Activated gamma-delta T cell treated with Interleukin-2 at 50 U/mL for 16 hours (primary cell): ENCODE measurements at places on chromosomes 2 and 18.

DNA sequence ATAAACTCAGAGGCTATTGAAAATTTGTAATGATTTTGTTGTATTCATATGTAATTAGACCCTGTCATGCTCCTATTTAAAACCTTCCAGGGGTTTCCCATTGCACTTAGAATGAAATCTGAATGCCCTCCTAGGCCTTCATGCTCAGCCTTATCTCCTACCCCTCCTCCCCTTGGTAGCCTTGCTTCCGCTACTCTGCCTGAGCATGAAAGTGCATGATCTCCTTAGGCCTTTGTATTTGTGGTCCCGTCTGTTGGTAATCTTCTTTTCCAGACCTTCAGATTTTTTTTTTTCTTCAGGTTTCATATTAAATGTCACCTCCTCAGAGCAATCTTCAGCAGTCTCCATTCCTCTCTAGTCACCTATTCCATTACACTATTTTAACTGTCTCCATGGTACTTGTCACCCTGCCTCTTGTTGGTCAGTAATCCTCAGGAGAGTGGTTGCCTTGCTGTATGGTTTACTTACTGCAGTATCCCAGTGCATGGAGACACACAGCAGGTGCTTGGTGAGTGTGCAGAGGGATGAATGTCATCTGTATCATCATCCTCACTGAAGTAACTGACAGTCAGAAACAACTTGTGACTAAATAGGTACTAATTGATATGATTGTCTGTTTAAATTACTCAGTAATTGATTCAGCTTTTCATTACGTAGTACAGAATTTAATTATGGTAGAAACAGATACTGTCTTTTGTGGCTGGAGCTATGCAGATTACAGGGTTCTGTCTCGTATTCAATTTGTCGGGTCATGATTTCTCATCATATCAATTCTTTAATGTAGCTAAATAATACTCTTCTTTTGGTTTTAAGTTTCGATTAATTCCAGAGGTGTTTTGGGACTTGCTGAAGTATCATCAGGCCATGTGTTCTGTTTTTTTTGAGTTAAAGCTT lies 63.9 kb downstream of the PHLPP1 start:
- DNase-seq, result no peak

DNA sequence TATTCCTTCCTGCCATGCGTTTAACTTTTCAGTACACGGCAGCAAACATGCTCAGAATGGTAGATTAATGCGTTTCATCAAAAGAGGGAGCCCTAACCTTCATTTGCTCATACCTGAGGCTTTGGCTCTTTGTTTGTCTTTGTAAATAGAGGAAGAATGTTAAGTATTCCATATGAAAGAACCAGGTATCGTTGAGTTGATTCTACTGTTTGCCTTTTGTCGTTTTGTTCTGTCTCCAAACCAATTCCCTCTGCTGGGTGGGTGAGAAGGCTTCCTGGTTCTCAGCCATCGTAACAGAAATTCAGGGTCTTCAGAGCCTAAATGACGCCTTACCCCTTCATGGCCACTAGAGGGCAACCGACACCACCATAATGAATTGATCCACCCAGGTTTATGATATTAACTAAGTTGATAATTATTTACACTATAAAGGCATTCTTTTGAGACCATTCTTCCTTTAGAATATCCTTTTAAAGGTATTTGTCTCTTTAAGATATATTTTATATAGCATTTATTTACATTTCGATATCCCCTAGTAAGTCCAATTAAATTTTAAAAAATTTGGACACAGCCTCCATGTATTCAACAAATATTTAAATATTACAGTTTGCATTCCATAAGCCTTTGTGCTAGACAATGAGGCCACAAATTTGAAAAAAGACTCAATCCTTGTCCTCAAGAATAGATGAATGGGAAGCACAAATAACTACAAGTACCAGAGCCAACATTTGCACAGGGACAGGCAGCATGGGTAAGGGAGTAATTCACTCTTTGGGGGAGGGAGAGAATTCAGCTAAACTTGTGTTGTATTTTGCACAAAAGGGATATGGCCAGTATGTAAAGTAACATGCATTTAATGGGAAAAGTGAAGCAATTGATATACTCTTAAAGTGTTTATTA lies 48.1 kb downstream of the TIMM21 start:
- peak; percentile 37 for DNase-seq

- DNase-seq, result no peak
Measured at GRCh38 chr2:22890132-22890531, 494.8 kb upstream of the KLHL29 start.

DNA sequence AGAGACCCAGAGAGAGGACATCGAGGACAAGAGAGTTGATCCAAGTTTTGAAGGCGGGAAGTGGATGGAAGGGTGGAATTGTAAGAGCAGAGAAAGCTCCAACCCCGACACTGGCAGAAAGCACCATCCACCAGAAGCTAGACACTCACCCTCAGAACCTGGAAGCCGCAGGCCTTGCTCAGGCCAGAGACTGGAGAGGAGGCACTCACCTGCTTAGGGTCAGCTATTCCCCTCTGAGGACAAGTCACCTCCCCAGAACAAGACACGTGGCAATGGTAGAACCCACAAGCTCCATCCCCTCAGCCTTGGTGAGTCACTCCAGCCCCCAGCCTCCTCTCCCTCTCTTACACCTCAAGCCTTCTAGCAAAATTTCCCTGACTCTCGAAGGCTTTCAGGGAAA lies 64.9 kb downstream of the STEAP3 start:
- DNase-seq, result no peak

DNA sequence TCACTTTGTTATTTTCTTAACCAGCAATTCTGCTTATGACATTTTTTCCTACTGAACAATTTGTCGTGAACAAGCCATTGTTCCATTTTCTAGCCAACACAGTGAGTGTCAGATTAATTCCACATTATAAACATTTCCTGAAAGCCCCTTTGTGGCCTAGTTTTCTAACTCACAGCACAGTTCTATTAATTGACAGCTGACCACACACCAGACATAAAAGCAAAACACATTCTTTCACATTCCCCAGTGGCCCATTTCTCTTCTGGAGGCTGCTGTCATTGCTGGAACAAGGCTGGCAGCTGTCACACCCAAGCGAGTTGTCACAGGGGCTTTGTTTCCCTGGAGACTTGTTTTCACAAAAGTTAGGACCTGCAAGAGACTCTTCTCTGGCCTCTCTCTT lies 50.7 kb downstream of the RNF152 start:
- no peak for DNase-seq

DNA sequence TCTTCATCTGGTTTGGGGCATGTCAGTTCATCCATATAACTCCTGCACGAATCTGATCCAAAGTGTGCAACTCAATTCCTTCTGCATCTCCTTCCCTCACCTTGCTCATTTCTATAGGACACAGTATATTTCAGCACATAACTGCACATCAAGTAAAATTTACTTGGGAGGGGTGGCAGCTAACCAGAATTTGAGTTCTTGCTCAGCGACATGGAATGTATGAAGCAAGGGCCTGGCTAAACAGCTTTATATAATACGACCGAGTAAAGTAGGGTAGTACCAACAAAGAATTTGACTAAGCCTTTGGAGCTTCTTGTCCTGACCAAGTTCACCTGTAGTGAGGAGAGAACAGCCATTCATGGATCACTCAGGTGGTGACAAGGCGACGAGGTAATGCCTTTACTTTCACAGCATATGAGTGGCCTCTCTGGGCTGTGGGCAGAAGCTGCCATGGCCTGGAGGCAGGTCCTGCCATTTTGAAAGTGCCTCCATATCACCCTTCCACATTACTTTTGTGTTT lies 570.2 kb upstream of the TNP1 start:
- no peak for DNase-seq

DNA sequence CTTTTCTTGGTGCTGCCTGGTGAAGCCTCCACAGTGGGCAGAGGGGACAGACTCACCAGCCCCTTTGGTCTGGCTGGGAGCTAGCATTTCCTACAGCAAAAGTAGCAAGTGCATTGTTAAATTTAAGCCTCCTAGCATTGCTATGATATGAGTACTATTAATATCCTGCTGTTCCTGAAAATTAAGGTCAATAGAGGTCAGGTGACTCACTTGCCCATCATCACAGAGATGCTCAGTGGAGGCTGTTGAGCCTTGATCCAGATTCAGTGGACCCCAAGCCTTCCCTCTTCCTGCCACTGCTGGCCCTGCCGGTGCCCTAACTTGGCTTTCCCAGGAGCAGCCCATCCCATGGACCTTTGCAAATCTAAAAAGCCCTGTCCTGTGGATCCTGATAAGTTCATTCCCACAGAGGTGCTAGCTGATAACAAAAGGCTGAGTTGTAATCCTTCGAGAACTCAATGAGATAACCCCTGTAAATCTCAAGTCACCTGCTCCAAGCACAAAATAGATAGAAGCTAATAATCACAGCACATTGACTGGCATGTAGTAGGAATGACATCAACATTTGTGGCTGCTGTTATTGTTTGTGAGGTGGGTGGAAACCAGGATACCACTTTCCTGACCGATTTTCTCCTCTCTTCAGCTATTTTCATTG lies 84.4 kb downstream of the THNSL2 start:
- no peak for DNase-seq

DNA sequence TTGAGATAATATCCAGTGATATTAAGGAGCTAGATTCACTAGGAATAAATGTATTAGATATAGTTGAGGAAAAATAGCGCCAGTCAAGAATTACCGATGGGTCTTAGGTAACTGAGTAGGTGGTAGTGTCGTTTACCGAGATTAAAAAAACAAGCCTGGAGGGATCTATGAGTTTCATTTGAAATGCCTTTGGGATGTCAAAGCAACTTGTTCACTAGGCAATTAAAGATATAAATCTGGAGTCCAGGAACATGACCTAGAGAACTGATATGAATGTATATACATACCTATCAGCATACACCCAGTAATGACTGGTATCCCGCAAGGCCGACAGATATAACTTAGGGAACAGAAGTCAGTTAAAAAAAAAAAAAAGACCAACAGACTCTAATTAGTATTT lies 29.2 kb upstream of the MAP4K3 start:
- DNase-seq, result no peak

DNA sequence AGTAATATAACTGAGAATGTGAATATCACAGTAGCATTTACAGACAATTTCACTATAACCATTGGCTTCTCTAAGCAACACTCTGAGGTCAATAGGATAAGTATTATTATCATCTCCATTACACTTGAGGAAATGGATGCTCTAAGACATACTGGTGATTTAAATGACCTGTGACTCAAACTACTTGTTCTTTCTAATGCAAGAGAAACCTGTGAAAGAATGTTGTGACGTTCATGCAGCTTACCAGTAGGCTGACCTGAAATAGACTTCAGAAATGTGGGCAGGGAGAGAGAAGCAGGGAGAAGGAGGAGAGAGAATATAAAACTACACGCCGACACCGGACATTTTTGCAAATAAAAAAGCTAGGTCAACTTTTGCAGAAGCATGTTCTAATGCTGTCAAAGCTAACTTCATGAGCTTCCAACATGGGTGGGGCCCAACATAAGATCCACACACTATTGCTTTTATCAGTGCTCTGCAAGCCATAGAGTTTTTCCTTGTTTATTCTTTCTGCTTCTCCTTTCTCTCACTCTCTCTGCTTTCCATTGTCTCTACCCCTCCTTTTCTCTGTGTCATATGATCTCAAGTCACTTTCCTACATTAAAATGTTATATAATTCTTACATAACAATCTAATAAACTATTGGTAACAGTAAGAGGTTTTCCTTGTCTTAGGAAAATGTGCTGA lies 217.6 kb upstream of the FN1 start:
- no peak for DNase-seq

GRCh38 chr2:234345921-234346320 lies 151.0 kb downstream of the ARL4C start:
- DNase-seq, result no peak

- no peak for DNase-seq
Measured at GRCh38 chr2:189913821-189914220, 129.6 kb downstream of the PMS1 start.

- no peak for DNase-seq
Measured at GRCh38 chr18:36035253-36035652, 32.1 kb downstream of the RPRD1A start.

GRCh38 chr2:80363791-80364349 lies 59.3 kb upstream of the LRRTM1 start:
- no peak for DNase-seq

GRCh38 chr2:208208335-208209085 lies 18.7 kb upstream of the C2orf80 start:
- DNase-seq, result no peak

DNA sequence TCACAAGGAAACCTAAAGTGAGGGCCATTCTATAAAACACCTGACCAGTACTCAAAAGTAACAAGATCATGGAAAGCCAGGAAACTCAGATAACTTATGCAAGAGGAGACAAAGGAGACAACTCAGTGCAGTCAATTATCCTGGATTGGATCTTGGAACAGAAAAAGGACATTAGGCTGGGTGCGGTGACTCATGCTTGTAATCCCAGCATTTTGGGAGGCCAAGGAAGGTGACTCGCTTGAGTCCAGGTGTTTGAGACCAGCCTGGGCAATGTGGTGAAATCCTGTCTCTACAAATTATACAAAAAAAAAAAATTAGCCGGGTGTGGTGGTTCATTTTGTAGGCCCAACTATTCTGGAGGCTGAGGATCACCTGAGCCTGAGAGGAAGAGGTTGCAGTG lies 424.5 kb upstream of the SPRED2 start:
- no peak for DNase-seq

GRCh38 chr2:105739426-105739825 lies 5.3 kb upstream of the NCK2 start:
- no peak for DNase-seq

DNA sequence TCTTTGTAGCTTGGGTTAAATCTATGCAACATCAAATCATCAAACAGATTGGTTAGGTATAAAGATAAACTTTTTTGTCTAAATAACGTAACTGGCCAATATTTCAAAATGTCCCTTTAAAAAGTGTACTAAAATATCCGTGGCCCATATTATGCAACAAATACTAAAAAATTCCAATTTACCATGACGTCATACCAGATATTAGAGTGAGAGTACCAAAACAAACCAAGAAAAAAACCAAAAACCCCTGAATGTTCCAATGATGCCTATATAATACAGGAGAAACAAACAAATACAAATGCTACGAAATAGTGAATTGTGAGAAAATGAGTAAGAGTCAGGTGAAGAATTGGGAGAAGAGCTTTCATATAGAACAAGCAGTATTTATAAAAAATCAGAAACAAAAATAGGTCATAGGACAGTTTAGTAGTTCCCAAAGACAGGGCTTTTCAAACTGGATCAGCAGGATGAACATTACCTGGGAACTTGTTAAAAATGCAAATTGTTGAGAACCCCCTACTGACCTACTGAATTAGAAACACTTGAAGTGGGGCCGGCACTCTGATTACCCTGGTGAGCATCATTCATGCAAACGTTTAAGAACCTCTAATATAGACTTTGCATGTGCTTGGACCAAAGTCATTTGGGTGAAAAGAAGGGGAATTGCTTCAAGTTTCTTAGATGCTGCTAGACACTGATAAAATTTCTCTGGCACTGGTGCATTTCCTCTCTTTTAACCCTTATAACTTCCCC lies 753.7 kb downstream of the DSC3 start:
- DNase-seq, result no peak

- no peak for DNase-seq
Measured at GRCh38 chr18:36620788-36621187, 208.0 kb downstream of the TPGS2 start.

DNA sequence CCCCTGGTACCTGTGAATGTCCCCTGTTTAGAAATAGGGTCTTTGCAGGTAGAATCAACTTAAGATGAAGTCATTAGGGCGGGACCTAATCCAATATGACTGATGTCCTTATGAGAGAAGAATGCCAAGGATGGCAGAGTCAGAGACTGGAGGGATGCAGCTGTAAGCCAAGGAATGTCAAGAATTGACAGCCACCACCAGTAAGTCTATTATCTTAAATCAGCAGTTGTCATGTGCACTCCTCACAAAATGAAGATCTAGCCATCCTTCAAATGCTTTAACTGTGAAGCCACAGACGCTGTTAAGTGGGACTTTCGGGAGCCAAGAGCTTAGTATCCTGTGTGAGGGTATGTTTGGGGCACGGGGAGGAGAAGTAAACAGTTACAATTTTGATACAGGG lies 83.2 kb downstream of the ITGA4 start:
- DNase-seq, result no peak
